Psoas muscle (tissue), 8 donors: ENCODE measurements at places on chromosomes 3 and 15. TPM values are rescaled to one million over a fixed set of nuclear protein-coding genes. Genes with fewer than 3 reads are reported as not detected.

HRH1 gene
- 1.4 TPM for total RNA-seq

DNA sequence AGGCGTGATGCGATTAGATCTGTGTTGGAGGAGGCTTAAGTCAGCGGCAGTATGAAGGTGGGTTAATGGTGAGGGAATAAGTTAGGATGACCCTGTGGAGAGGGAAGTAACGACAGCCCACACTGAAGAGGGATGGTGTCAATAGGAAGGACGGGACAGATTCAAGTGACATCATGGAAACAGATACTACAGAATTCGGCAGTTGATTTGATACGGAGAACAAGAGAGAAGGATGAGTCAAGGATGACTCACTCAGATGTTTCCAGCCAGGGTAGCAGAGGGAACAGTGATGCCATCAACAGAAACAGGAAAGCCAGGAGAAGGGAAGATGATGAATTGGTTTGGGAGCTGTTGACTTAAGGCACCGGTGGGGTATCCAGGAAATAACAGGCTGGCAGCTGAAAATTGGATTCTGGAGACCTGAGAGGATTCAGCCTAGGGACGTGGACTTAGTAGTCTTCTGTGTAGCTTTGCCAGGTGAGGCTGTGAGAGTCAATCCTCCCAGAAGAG, 38.0 kb downstream of the SHC4 start:
- no peak for DNase-seq

DNA sequence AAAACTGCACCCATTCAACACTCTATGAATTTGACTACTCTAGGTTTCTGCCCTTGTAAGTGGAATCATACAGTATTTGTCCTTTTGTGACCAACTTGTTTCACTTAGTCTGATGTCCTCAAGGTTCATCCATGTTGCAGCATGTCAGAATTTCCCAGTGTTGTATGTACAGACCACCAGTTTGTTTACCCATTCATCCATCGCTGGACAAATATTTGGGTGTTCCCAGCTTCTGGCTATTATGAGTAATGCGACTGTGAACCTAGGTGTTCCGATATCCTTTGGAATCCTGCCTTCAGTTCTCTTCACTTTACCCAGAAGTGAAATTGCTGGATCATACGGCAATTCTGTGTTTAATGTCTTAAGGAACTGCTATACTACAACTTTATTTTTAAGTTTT, 12.6 kb downstream of the RPL32 start:
- DNase-seq, result no peak

GOLGA8J gene
- not detected for total RNA-seq

DNA sequence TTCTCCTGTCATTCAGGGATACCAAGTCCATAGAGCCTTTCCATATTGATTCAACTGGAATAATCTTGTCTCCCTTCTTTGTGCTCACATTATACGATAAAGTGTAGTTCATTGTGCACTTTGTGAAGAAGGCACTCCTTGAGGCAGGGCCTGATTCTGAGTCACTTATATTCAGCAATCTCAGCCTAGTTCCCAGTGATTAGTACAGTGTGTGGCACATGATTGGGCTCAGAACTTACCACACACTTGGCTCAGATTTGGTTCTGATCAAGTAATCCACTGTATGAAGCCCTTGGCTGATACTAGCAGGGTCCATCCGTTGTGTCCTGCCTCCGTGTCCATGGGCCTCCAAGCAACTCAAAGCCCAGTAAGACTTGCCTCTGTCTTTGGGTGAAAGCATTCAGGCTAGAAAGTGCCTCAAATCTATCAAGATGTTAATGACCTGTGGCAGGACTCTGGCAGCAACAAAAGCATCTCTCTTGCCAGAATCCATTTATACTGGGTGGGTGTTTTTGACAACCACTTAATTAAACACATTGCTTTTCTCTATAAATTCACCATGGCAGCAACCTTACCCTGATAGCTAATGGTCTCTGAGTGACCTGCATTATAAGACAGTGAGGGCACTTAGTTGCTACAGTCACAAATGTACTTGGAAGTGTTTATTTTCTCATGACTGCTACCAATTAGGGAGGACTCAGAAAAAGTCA, 51.3 kb downstream of the TPRG1 start:
- no peak for DNase-seq

DNA sequence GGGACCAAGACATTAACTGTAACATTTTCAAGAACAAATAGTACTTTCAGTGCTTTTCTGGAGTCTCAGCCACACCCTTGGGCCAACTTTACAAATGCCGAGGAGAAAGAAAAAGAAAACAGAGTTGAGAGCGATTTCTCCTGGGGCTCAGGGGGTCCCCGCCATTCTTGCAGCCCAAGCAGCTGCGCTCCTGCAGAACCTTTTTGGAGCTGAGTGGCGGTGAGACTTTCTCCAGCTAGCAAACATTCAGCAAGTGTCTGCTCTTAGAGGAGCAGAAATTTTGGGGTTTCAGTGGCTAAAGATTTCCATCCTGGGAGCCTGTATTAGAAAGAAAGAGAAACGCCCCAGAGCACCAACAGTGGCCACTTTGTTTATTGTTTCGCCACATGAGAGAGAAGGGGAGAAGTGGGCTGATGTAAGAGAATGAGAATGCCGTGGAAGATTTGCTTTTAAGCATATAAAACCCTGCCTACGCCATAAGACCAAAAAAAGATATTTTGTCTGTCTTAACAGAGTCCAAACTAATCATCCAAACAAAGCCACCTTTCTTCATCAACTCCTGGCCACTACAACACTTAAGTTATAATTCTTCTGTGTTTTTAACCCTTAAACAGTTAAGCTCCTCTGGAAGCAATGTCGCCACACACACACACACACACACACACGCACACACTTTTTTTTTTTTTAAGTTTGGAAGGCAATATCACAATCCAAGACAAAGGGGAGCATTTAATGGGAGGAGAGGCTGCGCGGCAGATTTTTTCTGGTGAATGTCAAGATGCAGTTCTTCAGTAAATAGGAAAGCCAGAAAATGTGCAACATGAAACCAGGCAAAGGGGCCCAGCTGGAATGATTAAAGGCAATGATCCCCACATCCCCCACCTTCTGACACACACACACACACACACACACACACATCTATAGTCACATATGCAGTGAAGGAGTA, 19.2 kb downstream of the EID1 start:
- no peak for DNase-seq

GRCh38 chr3:58868097-58868779, 181.6 kb downstream of the CFAP20DC start:
- DNase-seq, result no peak

GRCh38 chr15:31733424-31733823, 296.9 kb upstream of the CHRNA7 start:
- no peak for DNase-seq

GRCh38 chr3:40615918-40616819, 91.4 kb downstream of the ZNF621 start:
- no peak for DNase-seq

DNA sequence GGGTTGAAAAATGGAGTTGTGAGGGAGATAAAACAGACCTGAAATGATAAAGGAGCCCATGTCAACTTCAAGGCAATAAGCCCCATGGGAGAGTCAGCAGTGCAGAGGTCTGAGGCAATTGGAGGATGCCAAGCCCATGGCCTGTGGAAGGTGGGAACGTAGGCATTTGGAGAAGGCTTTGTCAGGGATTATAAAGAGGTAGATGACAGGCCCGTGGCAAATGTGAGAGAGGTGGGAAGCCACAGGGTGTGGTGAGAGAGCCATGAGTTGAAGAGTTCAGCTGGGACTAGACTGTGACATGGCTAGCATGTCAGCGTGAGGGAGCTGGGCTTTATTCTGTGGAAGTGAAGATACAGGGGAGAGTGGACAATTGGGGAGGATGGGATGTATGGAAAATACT, 35.4 kb downstream of the MFSD1 start:
- no peak for DNase-seq

UBXN7 gene
- 14.3 TPM for total RNA-seq

DNA sequence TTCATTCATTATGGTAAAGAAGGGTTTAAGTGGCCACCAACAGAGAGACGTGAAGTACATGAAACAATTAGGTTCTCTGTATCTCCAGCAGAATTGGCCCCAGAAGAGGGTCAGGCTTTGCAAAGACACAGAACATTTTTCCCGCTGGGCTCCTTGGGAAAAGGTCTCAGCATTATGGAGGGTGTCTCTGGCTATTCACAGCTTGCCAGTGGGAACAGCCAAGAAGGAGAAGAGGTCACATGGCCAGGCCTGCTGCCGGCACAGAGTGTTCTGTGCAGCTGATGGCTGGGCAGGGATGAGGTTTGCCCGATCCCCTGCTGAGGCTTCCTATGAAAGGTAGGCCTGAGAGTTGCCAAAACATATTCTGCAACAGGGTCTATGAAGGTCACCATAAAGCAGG, 77.8 kb upstream of the LPP start:
- DNase-seq, result peak; percentile 78

- DNase-seq, result peak; percentile 4
Observed at GRCh38 chr3:126538966-126539365, 15.0 kb downstream of the CHST13 start.

PLA2G4B gene
- 4.3 TPM for total RNA-seq

DNA sequence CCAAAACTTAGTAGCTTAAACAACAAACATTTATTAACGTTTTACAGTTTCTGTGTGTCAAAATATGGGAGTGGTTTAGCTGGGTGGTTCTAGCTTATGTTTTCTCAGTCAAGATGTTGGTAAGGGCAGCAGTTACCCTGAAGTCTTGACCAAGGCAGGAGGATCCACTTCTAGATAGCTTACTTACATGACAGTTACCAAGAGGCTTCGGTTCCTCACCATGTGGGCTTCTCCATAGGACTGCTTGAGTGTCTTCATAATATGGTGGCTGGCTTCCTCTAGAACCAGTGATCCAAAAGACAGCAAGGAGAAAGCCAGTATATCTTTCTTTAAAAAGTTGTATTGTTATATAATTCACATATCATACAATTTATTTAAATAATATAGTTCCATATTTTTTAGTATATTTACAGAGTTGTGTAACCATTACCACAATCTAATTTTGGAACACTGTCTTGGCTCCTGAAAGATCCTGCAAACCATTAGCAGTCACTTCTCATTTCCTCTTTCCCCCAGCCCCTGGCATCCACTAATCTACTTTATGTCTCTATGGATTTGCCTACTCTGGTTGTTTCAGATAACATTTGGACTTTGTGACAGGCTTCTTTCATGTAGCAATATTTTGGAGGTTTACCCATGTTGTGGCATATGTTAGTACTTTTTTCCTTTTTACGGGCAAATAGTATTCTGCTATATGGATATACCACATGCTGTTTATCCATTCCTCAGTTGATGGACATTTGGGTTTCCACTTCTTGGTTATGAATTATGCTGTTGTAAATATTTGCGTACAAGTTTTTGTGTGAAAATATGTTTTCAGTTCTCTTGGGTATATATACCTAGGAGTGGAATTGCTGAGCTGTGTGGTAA, 33.3 kb downstream of the MAPK6 start:
- DNase-seq, result no peak

DNA sequence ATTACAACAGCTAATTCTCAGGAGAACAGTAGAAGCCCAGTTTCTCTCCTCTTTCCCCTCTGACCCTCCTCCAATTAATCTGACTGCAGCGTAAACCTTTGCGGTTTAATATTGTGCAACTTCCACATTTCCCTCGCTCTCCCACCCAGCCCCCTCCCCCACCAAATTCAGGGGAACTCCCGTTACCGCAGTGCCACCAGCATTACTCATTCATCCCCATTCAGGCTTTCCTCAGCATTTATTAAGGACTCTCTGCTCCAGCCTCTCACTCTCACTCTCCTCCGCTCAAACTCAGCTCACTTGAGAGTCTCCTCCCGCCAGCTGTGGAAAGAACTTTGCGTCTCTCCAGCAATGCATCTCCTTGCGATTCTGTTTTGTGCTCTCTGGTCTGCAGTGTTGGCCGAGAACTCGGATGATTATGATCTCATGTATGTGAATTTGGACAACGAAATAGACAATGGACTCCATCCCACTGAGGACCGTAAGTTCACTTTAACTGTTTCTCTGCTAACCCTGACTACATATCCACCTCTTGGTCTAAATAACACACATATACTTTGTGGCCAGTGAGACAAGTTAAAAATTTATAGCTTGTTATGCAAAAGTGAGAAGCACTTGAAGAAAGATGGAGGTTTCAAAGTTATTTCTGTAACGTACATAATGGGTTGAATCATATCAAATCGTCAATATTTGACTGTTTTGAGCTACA, at the start of gene PTX3:
TSS of gene PTX3 (plus strand) at position 268 of the 709 bp plus-strand sequence. CDS start at position 352, 84 bp downstream.
- no peak for DNase-seq

- no peak for DNase-seq
Observed at GRCh38 chr15:69930754-69931153, 167.0 kb downstream of the TLE3 start.

- DNase-seq, result no peak
Observed at GRCh38 chr3:16168211-16168610, 6.3 kb upstream of the GALNT15 start.

DNA sequence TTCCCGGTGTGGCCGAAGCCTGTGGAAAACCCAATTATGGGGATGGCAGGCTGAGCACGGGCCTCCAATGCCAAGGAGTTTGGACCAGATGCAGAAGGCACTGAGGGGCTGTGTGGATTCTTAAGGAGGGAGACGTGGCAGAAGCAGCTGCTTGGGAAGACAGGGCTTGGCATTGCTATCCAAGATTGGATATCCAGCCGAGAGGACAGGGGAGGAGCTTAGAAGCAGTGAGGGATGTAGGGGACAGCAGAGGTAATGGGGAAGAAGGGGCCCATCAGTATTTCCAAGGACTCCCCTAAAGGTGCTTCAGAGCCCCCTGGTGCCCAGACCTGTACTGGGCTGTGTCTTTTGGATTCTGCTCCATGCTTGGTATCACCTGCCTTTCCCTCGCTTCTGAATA, 112.8 kb upstream of the TLE3 start:
- no peak for DNase-seq

DNA sequence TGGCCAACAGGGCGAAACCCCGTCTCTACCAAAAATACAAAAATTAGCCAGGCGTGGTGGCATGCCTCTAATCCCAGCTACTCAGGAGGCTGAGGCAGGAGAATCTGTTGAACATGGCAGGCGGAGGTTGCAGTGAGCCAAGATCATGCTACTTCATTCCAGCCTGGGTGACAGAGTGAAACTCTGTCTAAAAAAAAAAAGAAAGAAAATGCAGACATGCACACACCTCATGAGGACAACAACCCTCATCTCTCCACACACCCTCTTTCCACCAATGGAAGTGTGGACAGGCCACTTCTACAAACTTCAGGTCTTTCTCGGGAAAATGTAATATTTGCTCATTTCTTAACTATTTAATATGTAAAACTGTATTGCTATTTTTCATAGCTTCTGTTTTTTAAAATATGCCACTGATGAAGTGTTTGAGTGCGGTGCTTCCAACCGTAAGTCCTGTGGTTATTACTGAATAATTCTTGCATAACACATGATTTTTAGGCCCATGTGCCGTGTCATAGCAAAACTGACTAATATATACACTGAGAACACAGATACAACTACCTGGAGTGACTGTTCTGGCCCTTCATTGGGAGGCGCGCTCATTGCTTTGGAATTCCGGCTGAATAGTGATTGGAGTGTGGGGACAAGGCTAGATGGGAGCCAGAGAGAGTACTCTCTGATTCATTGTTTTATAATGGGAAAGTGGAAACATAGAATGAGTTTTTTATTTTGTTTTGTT, 23.1 kb downstream of the LRRC31 start:
- no peak for DNase-seq
